ENCODE measurements at places on chromosomes 5 and 9.

GRCh38 chr5:169923988-169924387, 56.3 kb downstream of the INSYN2B start:
- DNase-seq, result no peak

GRCh38 chr9:85528607-85529006, 213.1 kb downstream of the AGTPBP1 start:
- DNase-seq, result no peak

DNA sequence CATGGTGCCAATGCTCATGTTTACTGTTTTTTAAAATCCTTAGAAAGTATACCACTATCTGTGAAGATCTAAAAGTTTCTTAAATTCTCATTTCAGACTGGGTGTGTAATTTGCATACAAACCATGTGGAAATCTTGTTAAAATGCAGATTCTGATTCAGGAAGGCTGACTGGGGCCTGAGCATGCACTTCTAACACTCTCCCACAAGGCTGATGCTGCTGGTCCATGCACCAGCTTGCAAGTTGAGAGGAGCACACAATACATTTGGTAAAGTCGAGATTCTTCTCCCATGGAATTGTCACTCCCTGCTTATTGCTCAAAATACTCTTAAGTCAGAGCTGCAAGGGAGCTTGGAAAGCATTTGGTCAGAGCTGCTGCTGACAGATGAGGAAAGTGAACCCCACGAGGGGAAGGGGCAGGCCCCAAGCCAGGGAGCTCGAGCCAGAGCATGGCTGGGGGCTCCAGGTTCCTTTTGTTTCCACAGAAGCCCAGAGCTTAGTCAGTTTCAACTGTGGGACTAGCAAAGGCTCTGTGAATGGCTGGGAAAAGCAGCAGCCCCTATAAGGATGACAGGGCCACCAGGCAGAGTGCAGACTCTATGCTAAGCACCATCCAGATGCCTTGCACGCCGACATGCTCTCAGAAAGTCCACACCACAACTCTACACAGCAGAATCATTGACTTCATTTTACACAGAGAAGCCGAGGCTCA, 93.5 kb upstream of the HAND1 start:
- DNase-seq, result no peak

GRCh38 chr5:16417398-16418074, 48.1 kb downstream of the ZNF622 start:
- no peak for DNase-seq

- DNase-seq, result no peak
Measured at GRCh38 chr5:172114875-172115422, 73.1 kb downstream of the STK10 start.

GRCh38 chr9:25418974-25419373, 259.3 kb downstream of the TUSC1 start:
- no peak for DNase-seq

- no peak for DNase-seq
Measured at GRCh38 chr5:99775189-99775588, 760.0 kb upstream of the FAM174A start.
